ENCODE measurements at places on chromosomes 12 and 14. TPM values are rescaled to one million over a fixed set of nuclear protein-coding genes. Genes with fewer than 3 reads are reported as not detected.

- DNase-seq, result no peak
Observed at GRCh38 chr12:94819011-94819410, 168.7 kb upstream of the TMCC3 start.

SLC10A1 gene
- not detected for total RNA-seq

TSPAN11 gene
- total RNA-seq, result not detected

- DNase-seq, result no peak
Observed at GRCh38 chr12:65313719-65314317, 35.3 kb downstream of the MSRB3 start.

PTPRO gene
- total RNA-seq, result 1.1 TPM

GRCh38 chr12:24815114-24815423 lies 133.8 kb downstream of the BCAT1 start:
- no peak for DNase-seq

GRCh38 chr14:90387206-90387760 lies 9.5 kb upstream of the CALM1 start:
- DNase-seq, result no peak

LBHD2 gene
- total RNA-seq, result not detected

- DNase-seq, result no peak
Observed at GRCh38 chr14:104931771-104932675, 7.3 kb downstream of the PLD4 start.

DNA sequence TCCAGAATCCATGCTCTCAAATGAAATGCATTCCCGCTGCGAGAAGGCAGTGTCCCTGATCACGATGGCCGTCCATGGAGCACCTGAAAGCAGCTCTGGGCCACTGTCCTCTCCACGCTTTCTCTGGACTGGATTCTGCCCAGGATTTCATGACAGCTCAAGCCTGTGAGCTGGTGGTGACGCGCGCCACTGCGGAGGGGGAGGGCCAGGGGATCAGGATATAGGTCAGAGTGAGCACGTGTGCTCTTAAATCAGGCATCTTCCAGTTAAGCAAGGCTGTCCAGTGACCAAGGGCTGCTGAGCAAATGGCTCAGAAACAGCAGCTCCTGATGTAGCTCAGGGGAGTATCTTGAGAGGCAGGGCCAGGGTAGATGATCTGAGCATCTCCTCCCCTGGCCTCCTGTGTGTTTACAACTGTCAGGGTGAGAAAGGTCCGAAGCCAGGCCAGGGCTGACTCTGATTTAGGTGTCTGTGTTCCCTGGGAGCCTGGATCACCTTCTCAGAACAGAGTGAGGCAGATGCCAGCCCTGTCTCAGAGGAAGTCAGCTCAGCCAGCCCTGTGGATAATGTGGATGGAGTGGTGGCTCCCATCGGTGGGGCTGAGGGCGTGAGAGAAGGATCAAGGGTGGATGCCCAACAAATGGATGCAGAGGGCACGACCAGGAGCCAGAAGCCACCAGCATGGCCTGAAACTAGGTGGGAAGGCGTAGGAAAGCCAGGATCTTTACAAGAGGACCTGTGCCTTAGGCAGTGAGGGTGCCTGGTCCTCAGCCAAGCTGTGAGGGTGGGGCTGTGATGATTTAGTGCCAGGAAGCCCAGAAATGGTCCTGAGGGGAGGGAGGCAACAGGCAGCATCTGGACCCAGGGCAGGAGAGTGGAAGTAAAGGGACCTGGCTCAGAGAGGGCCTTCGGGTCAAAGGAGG lies 55.3 kb downstream of the ELK3 start:
- DNase-seq, result no peak

- DNase-seq, result no peak
Observed at GRCh38 chr12:131129839-131130238, 176.1 kb downstream of the ADGRD1 start.

C1QL4 gene
- total RNA-seq, result not detected

DNA sequence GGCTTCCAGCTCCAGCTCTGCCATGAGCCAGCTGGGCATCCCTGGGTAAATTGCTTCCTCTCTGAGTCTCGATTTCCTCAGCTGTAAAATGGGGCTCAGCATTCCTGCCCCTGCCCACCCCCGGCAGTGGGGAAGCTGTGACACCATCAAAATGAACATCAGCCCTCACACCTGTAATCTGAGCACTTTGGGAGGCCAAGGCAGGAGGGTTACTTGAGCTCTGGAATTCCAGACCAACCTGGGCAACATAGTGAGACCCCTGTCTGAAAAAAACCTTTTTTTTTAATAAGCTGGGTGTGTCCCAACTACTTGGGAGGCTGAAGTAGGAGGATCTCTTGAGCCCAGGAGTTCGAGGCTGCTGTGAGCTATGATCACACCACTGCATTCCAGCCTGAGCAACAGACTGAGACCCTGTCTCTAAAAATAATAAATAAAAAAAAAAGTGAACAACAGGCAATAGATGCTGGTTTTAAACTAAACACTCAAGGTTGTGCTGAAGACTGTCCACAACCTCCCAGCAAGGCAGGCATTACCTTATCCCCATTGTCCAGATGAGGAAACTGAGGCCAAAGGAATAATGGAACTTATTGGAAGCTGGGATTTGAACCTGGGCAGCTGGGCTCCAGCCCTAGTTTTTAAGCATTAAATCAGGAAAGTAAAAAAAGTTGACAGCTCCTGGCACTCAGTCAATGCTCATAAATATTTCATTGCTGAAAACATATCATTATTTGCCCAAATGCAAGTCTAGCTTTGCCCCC lies 4.3 kb downstream of the TRPV4 start:
- DNase-seq, result no peak

DNA sequence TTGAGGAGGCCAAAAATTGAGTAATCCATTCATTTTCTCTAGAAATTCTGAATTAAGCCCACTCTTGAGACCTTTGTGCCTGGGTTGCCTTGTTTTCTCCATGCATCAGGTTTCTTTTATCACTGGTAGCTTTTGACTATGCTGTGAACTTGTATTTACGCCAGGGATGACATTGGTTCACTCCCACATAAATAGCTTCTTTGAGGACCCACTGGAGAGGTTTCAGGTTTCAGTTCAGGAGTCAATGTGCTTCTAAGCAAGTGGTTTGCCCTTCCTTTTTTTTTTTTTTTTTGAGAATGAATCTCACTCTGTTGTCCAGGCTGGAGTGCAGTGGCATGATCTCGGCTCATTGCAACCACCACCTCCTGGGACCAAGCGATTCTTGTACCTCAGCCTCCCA lies 10.2 kb upstream of the SLC17A8 start:
- DNase-seq, result no peak

NFATC4 gene
- total RNA-seq, result 0.54 TPM

DNA sequence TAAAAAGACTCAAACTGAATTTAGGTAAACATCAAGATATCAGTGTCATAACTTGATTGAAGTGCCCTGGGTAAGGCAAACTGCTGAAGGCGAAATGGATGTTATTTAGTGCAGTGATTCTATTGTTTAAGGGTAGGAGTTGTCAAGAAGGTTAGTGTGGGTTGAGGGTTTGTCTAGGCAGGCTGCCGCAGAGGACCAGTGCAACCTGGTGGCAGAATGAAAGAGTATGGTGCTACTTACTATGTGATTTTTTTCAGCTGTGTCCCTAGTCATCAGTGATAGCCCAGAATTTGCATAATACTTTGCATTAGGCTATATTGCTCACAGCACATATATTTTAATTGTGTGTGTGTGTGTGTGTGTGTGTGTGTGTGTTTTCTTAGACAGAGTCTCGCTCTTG lies 1127.0 kb downstream of the GALC start:
- DNase-seq, result no peak

GRCh38 chr14:38253676-38254075 lies 2.2 kb downstream of the CLEC14A start:
- no peak for DNase-seq

DCN gene
- total RNA-seq, result not detected

ARG2 gene
- total RNA-seq, result 10.2 TPM

GRCh38 chr12:49098035-49098451 lies 3.4 kb upstream of the DHH start:
- peak; percentile 62 for DNase-seq

TAS2R50 gene
- 0.37 TPM for total RNA-seq

GRCh38 chr12:58976146-58976545 lies 55.8 kb upstream of the LRIG3 start:
- DNase-seq, result no peak

DNA sequence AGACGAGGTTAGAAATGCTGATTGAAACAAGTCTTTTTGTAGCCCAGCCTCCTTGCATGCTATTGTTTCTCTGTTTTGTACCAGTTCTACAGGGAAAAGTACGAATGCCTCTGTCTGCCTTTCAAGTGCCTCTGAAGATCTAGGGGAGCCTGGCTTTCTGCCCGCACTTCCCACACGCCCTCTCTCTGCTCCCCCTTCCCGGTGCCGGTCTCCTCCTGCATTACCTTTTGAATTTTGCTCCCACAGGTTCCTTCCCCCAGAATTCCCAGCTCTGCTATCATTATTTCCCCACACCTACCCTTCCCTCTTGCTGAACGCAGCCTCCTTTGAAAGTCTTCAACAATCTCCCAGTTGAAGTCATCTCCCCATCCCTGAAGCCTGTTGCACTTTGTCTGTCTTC lies 689.7 kb downstream of the BCL11B start:
- DNase-seq, result no peak

DNA sequence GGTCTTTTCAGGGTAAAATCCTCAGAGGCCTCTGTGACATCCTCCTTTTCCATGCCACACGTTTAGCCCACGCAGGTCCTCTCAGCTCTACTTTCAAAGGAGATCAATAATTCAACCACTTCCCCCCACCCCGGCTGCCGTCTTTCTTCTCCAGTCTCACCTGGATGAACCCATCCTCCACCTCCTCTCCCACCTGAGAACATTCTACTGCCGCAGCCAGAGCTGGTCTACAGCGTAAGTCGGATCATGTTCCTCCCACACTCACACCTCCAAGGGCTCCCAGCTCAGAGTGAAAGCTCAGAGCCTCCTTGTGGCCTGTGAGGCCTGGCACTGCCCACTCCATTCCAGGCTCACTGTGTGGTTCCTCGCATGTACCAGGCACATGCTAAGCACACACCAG lies 246.6 kb downstream of the CHST11 start:
- no peak for DNase-seq

CISTR gene
- not detected for total RNA-seq

DNA sequence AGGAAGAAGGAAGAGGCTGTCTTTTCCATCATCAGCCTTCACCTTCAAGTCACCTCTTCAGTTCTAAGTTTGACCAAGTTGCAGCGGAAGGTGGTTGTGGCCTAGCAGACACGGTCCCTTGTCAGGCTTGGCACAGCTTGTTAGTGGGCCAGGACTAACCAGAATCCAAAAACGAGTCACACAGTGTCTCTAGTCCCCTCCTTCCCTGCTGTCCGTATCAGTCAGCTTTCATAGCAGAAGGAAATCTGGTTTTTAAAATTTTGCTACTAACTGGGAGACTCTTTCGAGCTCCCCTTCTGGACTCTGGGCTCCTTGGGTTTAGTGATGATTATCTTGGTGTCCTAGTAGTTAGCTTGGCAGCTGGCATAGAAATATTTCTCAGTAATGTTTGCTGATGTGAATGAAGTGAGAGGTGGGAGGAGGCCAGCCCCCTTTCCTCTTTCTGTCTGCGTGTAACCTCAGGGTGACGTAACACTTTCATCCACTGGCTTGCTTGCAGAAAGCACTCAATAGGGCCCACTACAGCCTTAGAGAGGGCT lies 3.8 kb downstream of the ETV6 start:
- peak; percentile 57 for DNase-seq

ITGB7 gene
- total RNA-seq, result 102 TPM

MEG3 gene
- 0.10 TPM for total RNA-seq

GUCY2C gene
- total RNA-seq, result not detected

TMTC1 gene
- total RNA-seq, result not detected

GRCh38 chr14:67618617-67619063 lies 1.1 kb upstream of the ARG2 start:
- DNase-seq, result peak; percentile 10

GRCh38 chr14:37089410-37089809 lies 83.0 kb downstream of the SLC25A21 start:
- DNase-seq, result no peak

DNA sequence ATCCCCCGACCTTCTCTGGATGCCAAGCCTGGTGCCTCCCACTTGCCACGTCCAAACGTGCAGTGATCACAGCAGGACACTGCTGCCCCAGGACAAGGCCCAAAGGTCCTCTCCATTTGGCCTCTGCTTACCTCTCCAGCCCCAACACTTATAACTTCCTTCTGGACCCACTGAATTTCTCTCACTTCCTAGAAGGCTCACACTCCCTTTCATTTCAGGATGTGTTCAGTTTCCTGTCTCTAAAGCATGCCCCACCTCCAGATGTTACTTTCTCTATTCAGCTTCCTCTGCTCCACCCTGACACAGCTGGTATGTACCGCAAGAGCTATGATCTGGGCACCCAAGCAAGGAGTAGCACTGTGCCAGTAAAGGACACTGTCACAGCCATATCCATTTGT lies 33.0 kb downstream of the CDKL1 start:
- DNase-seq, result peak; percentile 45

RTL1 gene
- not detected for total RNA-seq

DNA sequence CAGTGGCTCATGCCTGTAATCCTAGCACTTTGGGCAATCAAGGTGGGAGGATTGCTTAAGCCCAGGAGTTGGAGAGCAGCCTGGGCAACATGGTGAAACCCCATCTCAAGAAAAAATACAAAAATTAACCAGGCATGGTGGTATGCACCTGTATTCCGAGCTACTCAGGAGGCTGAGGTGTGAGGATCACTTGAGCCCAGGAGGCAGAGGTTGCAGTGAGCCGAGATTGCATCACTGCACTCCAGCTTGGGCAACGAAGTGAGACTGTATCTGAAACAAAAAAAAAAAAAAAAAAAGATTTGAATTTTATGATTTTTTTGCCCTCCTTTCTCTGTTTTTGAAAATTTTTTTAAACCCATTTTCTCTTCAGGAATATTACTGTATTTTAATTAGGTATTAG lies 17.7 kb downstream of the C12orf75 start:
- DNase-seq, result no peak

DNA sequence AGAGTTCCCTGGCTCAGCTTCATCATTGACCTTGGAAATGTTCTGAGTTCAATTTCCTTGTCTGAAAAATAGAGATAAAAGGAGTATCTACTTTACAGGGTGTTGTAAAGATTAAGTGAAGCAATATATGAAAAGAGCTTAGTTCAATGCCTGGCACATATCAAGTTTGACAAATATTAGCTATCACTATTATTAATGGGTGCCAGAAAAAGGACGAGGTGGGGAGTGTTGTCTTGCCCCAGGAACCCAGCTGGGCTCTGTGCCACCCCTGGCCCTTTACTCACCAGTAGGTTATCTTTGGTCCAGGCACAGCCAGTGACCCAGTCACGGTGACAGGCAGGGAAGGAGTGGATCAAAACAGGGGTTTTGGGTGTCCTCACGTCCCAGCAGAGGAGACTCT lies 32.0 kb downstream of the PARP2 start:
- DNase-seq, result no peak

SNRNP35 gene
- 20.8 TPM for total RNA-seq

CLEC4D gene
- not detected for total RNA-seq
